Stimulated activated CD8-positive, alpha-beta memory T cell treated with anti-CD3 and anti-CD28 coated beads, Interleukin-4, amount 100 ng/mL, for 48 hours (primary cell): ENCODE measurements at places on chromosomes 12 and 14.

- DNase-seq = no peak
These were observed 41.9 kb downstream of the SPTLC2 start for GRCh38 chr14:77574446-77575115.

- DNase-seq = no peak
These were observed 33.6 kb upstream of the TMEM132D start for GRCh38 chr12:129937426-129937825.

DNA sequence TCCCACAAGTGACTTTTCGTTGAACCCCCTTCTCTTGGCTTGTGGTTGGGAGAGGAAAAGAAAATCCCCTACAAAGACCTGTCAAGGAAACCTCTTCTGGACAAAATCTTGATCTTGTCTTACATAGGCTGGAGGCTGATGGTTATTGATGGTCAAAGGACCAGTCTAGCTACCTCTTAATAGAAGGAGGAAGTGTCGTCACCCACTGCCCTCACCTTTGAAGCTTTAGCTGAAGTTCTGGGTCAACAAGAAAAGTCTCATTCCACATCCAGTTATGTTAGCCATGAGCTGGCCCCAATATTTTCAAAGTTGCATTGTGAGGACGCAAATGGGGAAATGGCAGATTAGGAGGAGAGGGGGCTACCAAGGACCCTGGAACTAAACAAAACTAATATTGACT lies 6.2 kb upstream of the KSR2 start:
- no peak for DNase-seq

DNA sequence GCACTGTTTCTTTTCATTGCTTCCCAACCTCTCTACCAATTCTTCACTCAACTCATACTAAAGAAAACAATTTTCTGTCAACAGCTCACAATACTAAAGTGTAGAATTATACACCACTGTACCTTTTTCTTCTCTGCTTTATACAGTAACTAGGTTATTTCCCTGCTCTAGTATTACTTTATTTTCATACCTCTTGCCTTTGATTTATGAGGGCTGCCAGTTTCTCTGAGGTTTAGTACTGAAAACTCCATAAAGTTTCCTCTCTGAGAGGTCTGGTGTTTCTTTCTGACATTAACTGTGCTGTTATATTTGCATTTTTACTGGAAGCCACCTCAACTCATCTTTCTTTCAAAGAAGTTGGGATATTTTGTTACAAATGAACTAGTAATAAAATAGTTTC lies 63.0 kb upstream of the GRIP1 start:
- no peak for DNase-seq

DNA sequence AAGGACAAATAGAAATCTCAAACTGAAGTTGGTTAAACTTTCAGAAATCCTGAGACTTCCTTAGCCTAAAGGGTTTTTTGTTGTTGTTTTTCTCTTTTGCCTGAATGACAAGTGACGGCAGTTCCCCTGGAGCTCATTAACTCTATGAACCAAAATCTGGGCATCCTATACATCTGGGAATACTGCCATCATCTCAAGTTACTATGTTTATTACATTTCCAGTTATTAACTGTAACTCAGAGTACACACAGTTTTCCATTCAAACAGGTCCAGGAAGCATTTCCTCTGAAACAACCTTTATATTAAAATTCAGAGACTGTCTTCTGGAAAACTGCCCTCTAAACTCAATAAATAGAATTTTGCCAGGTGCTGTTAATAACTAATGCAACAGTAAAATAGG lies 55.6 kb upstream of the CDKL1 start:
- no peak for DNase-seq

DNA sequence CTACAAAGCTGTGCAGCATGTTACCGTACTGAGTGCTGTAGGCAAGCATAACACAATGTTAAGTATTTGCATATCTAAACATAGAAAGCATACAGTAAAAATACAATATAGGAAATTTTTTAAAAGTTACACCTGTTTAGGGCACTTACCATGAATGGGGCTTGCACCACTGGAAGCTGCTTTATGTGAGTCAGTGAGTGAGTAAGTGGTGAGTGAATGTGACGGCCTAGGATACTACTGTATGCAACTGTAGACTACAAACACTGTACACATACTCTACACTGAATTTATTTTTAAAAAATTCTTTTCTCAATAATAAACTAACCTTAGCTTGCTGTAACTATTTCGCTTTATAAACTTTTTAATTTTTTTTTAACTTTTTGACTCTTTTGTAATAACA lies 82.1 kb upstream of the FSCB start:
- DNase-seq = no peak
